ENCODE measurements at places on chromosomes 12 and 14.

DNA sequence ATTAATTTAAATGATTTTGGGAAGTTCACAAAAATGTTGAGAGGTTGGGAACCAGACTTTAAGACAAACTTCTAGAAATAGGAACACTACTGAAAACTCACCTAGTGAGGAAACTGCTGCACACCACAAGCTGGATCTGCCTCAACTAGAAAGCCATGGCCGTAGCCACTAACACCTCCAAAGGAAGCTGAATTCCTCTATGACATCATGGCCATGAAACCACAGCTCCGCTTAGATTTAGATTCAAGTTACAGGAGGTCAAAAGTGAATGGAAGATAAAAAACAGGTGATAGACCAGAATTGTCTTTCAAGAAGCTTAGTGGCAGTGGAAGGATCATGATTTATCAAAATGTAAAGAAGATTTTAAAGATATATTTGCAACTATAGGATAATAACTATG lies 208.8 kb upstream of the ALG10 start:
- DNase-seq, result no peak

GRCh38 chr12:65595016-65595560 lies 229.2 kb upstream of the HMGA2 start:
- no peak for DNase-seq

DNA sequence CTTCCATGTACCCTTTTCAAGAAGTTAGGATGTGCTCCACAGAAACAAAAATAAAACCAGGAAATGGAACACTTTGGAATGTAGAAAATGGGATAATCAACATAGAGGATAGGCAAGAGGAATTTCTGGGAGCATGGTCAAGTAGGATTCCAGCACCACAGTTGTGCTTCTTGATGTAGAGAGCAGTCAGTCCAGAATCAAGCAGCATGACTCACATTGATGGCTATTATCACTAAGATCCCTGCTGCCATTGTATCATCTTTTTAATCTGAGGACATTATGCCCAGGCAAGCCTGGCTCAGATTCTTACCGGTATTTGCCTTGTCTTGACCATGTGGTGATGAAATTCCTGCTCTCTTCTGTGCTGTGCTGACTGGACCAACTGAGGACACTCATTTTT lies 5.7 kb downstream of the ETFRF1 start:
- DNase-seq, result no peak

DNA sequence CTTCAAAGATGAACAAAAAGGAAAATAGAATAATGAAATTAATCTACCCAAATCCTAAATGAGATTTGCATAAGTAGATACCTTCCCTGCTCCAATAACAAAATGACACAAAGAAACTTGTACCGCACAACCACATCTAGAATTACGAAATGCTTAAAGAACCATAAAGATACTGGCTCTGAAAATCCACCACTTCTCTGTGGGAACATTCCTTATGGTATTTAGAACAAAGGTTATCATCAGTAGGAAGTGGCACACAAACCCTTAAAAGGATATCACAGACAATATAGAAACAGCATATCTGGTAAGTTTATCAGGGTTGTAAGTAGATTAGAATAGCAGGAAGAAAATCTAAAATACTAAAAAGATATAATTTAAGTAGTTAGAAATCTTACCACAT lies 11.6 kb downstream of the IAPP start:
- DNase-seq, result no peak

DNA sequence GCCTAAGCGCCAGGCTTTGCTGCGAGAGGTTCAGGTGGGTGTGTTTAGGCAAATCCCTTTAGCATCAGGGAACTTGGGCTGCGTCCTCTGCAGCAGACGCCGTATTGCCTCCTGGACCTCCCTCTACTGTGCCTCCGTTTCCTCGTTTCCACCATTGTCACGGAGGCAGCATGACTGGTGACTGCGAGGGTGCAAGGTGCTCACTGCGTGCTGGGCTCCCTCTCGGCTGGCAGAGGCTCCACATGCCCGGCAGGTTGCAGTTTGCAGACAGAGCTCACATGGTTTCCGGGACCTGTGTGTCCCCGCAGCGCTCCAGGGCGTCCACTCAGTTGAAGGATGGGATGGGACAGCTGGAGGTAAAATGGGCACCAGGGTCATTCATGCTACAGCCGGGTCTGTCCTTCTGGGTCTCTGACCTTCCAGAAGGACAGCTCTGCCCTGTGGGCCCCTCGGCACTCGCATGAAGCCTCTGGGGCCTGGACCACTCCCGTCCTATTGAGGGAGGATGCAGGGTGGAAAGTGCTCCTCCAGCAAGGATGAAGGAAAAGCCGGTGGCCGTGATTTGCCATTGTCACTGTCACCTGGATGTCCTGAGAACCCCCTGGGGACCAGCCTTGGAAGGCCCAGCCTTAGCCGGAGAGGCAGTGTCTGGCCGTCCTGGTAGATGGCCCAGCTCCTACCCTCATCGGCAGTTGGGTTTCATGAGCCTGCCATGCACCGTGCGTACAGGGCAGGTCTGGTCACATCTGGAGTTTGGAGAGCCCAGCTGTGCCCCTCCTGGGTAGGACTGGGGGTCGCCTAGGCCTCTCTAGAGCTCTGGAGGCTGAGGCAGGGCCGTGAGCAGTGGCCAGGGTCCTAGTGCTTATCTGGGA lies 146.5 kb downstream of the KIF26A start:
- no peak for DNase-seq

DNA sequence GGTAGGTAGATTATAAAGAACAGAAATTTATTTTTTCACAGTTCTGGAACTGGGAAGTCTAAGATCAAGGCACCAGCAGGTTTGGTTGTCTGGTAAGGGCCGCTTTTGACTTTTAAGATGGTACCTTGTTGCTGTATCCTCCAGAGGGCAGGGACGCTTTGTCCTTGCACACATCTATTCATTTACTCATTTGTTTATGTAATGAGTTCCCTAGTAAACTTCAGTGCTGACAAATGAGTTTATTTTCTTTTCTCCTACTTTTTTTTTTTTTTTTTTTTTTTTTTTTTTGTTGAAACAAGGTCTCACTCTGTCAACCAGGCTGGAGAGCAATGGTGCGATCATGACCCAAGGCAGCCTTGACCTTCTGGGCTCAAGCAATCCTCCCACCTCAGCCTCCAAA lies 195.7 kb downstream of the FBXL14 start:
- DNase-seq, result no peak

- no peak for DNase-seq
Observed at GRCh38 chr14:91745344-91745743, 13.5 kb upstream of the CATSPERB start.

- no peak for DNase-seq
Observed at GRCh38 chr14:53304726-53305381, 151.7 kb upstream of the DDHD1 start.

DNA sequence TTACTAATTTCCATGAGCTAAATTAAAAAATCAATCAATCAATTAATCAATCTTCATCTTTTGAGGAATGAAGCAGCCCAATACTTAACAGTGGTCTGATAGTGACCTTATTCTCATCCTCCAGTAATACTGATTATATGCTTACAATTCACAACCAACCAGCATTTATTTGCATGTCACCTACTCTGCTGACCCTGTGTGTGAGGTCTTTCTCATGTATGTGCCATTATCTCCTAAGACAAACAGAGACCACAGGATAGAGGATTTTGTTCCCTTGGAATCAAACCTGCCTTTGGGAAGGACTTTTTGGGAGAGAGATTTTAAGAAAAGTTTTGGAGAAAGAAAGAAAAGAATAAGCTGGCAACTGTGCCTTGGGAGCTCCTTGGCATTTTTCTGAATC lies 197.2 kb downstream of the NRXN3 start:
- DNase-seq, result no peak
